MCF 10A (cell line): ENCODE measurements at places on chromosomes 2 and 18. TPM values are rescaled to one million over a fixed set of nuclear protein-coding genes. Genes with fewer than 3 reads are reported as not detected.

Gene ICOS
- not detected in 2 replicates for total RNA-seq

Gene FZD7
- total RNA-seq = 1.1 and 1.8 TPM in 2 replicates

Gene CYS1
- total RNA-seq = not detected in 2 replicates

Gene KCNIP3
- 9.5 and 15.6 TPM in 2 replicates for total RNA-seq

Gene MRO
- total RNA-seq = not detected in 2 replicates

Gene RTP5
- not detected in 2 replicates for total RNA-seq

Gene RFX8
- total RNA-seq = not detected in 2 replicates

Gene LYG2
- not detected in 2 replicates for total RNA-seq

Gene RBM43
- 3.0 and 3.5 TPM in 2 replicates for total RNA-seq

Gene PLEKHB2
- total RNA-seq = 57.6 and 78.1 TPM in 2 replicates

Gene FAHD2B
- 12.1 and 13.2 TPM in 2 replicates for total RNA-seq

Gene TMEM178A
- 0.66 and 0.86 TPM in 2 replicates for total RNA-seq

Gene SFT2D3
- total RNA-seq = 3.6 and 4.1 TPM in 2 replicates

- DNase-seq = no peak
Measured at GRCh38 chr2:219228041-219228910, 1.2 kb downstream of the ATG9A start.

GRCh38 chr2:204487447-204488229 lies 57.6 kb upstream of the PARD3B start:
- DNase-seq = no peak

- DNase-seq = peak; percentile 11
Measured at GRCh38 chr2:73640511-73640911, 1.7 kb downstream of the NAT8 start.

- no peak for DNase-seq
Measured at GRCh38 chr2:85398426-85399182, 11.6 kb downstream of the CAPG start.

DNA sequence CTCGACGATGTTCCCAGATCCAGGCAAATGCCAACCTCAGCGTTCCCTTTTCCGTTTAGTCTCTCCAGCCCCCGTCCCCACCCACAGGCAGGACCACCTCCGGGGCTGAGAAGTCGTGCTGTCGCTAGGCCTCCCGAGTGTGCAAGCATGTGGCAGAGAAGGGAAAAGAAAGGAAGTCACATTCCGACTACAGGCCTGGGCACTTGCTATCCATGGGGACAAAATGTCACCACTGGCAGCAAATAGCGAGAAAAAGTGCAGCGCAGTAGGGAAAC lies 420 bp downstream of the PIGN start:
- no peak for DNase-seq

GRCh38 chr2:49980774-49981173 lies 826.5 kb upstream of the FSHR start:
- no peak for DNase-seq

DNA sequence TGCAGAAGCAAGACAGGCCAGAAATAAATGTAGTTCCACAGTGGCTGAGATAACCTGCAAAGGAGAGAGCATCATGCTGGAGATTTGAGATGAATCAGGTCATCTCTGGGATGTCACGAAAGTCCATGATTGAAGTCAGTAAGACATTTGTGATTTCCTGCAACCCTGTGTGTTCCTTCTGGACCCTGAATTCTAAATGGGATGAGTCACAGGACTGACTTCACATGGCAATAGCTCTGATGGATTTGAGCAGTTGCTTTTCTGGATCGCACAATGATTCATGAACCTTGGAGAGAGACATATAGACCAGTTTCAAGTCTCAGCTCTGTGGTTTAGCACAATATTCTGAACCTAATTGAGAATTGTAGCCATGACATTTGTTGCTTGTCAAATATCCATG lies 102.9 kb downstream of the TSN start:
- no peak for DNase-seq

DNA sequence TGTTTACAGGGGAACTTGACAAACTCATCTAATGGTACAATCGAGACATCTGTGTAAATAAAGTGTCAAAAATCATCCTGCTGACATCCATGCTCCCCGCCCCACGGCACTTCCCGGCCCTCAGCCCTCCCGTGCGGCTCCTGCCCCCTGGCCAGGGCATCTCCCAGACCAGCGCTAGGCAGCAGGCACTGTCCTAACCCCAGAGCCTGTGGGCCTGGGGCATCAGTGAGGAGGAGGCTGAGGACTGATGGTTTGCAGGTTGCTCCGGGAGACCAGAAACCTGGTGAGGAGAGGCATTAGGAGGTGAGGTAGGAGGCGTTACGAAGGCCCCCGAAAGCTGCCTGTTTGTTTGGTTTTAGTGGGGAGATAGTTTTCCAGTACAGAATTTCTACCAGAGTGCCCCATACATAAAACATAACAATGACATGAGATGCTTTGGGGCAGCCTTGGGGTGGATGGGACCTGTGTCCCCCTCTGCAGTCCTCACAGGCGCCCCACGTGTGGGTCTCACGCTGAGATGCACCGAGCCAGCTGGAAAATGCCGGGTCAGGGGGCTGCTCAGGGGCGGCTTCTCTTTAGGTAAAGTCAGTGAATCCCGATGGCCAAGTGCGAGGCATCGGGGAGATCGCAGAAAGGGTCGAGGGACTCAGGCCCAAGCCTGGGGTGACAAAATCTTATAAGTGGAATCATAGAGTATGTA lies 114.2 kb downstream of the RTP5 start:
- DNase-seq = no peak

GRCh38 chr2:113225263-113226259 lies 51.8 kb downstream of the PSD4 start:
- DNase-seq = no peak

GRCh38 chr2:74250189-74250631 lies 51.8 kb downstream of the MTHFD2 start:
- DNase-seq = peak; percentile 49

DNA sequence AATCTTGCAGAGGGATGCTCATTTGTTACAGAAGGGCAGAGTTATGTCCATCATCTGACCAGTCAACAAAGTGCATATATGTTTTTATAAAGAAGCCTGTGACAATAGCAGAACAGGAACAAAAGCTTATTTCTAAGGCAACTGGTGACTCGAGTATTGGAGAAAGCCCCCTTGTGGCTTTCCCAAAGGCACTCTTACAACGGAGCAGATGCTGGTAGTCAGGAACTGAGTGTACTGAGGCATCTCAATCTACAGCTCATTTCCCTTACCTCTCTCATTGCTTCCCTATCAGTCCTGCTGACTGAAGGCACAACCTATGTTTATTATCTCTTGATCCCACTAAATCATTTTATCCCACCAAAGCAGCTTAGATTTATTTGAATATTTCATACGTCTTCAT lies 557.1 kb upstream of the CHAC2 start:
- no peak for DNase-seq

- DNase-seq = no peak
Measured at GRCh38 chr2:62084801-62085200, 111.1 kb upstream of the B3GNT2 start.

GRCh38 chr2:190930411-190930810 lies 49.8 kb downstream of the GLS start:
- no peak for DNase-seq

GRCh38 chr2:124623560-124623959 lies 598.5 kb downstream of the CNTNAP5 start:
- DNase-seq = no peak

GRCh38 chr2:24016853-24017703 lies 7.2 kb downstream of the MFSD2B start:
- no peak for DNase-seq

- DNase-seq = no peak
Measured at GRCh38 chr2:56705713-56706112, 521.9 kb downstream of the CCDC85A start.

DNA sequence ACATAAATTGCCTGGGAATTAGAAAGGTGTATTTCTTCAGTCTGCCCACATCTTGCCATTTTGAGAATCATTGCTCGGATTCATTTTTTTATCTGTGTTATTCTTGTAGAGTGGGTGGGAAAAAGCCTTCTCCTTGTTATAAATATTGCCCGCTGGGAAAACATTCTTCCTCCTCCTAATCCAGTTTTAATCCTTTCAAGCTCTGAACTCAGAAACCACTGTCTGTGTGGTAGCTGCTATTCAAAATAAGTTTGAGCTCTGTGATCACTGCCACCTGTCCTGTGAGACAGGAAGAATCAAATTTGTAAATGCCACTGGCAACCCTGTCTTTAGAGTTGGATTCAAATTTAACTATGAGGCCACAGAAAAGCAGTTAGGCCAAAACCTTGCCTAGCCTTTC lies 1875.2 kb upstream of the PIK3C3 start:
- no peak for DNase-seq

DNA sequence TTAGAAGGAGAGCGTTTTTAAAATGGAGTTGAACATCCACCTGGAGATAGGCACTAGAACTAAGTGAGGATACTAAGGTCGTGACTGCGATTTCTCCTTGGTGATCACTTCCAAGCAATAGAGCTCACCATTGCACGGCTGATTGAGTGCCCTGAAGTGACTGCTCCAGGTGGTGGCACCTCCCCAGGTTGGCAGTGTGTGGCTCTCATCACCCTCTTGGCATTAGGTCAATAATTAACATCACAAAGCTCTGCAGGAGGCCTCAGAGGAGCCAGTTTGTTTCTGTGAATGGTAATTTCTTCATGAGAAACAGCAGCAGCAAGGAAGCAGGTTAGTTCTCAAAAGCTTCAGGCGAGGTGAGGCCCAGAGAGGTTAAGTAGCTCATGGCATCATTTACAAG lies 259.6 kb downstream of the CLIP4 start:
- no peak for DNase-seq

GRCh38 chr2:152097801-152098495 lies 896 bp downstream of the CACNB4 start:
- DNase-seq = no peak

DNA sequence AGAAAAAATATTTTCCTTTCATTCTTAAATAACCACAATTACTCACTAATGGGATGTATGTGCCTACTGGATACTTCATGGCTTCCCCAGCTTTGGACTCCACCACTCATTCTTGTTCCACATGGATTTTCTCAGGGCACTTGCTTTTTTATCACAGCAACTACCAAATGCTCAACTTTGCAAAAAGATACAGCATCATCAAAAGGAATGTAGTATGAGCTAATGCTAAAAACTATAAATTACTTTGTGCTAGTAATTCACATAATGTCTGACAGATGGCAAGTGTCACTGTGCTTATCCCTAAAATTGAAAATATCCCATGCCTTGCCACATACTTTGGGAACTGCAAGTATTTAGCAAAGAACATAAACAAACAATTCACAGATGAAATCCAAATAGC lies 130.4 kb upstream of the ZFP36L2 start:
- DNase-seq = no peak

- no peak for DNase-seq
Measured at GRCh38 chr18:501406-501714, 859 bp upstream of the COLEC12 start.
